HCT116 (cell line): ENCODE measurements at places on chromosomes 6 and 20.

- DNase-seq: no peak
Observed at GRCh38 chr6:35419417-35419816, 32.7 kb upstream of the FANCE start.

DNA sequence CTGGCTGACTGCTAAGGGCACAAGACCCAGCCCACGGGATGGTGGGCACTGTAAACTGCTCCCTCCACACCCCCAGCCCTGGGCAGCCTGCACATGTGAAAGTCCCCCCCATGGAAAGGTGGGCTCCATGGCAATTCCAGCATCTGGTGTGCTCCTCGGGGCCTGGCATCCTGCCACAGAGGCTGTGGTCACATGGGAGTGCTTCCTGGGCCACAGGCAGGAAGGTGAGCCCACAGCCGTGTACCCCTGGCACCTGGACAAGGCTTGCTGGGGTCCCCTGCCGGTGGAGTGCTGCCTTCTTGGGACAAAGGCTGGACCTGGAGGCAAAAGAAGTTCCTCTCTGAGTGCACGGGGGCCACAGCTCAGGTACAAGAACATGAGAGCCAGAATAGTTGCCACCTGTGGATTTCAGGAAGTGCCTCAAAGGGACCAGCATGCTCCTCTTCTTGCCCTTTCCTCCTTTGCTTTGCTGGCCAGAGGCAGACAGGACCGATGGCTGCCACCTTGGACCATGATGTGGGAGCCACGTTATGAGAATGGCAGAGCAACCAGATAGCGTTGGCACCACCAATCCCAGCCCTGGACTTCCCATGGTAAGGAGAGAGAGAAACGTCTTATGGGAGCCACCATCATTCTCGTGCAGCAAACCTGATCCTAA lies 120.2 kb upstream of the MLN start:
- no peak for DNase-seq

GRCh38 chr6:22025468-22026163 lies 271.2 kb downstream of the PRL start:
- no peak for DNase-seq

DNA sequence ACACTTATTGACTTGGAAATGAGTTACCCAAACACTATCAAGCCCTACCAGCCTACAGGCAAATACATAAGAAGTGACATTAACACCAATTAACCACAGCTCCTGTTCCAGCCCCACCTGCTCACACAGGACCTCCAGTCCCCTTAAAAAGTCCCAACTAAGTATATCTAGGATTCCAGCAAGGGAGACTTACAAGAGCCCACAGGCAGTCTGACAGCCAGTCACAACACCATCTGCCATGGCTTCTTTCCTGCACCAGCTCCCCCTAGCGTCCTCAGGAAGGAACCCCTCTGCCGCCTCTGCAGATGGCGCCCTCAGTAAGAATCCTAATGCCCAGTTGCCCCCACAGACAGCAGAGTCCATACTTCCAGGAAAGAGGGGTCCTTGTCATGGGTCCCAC lies 122.1 kb downstream of the HIVEP2 start:
- DNase-seq: no peak

GRCh38 chr6:56550301-56550700 lies 92.4 kb downstream of the DST start:
- no peak for DNase-seq

- DNase-seq: no peak
Observed at GRCh38 chr20:18639501-18639979, 51.7 kb downstream of the DTD1 start.

GRCh38 chr6:121959501-121959900 lies 440.0 kb upstream of the HSF2 start:
- no peak for DNase-seq

- no peak for DNase-seq
Observed at GRCh38 chr6:84224251-84224650, 3.2 kb downstream of the CEP162 start.

GRCh38 chr20:54572665-54573435 lies 97.5 kb downstream of the DOK5 start:
- no peak for DNase-seq

- DNase-seq: no peak
Observed at GRCh38 chr20:50163570-50164317, 10.2 kb upstream of the PEDS1 start.

GRCh38 chr6:44679438-44680201 lies 292.1 kb downstream of the CDC5L start:
- DNase-seq: no peak

- DNase-seq: no peak
Observed at GRCh38 chr6:163671355-163671754, 256.8 kb downstream of the QKI start.

DNA sequence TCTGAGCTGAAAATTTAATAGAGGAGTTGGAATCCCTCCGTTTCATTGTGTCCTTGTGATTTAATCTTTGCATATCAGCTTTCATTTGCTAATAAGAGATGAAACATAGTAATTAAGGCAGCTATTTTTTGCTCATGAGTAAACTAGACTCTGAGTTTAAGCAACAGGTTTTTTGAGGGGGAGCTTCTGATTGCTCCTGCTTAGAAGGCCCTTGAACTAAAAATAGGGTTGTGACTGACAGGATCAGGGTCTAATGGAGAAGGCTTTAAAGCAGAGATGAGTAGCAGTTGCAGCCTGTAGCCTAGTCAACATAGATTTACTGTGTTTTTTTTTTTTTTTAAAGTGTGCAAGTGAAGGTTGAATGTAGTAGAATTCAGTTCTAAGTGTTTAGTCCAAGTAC lies 17.4 kb downstream of the HSF2 start:
- DNase-seq: no peak

DNA sequence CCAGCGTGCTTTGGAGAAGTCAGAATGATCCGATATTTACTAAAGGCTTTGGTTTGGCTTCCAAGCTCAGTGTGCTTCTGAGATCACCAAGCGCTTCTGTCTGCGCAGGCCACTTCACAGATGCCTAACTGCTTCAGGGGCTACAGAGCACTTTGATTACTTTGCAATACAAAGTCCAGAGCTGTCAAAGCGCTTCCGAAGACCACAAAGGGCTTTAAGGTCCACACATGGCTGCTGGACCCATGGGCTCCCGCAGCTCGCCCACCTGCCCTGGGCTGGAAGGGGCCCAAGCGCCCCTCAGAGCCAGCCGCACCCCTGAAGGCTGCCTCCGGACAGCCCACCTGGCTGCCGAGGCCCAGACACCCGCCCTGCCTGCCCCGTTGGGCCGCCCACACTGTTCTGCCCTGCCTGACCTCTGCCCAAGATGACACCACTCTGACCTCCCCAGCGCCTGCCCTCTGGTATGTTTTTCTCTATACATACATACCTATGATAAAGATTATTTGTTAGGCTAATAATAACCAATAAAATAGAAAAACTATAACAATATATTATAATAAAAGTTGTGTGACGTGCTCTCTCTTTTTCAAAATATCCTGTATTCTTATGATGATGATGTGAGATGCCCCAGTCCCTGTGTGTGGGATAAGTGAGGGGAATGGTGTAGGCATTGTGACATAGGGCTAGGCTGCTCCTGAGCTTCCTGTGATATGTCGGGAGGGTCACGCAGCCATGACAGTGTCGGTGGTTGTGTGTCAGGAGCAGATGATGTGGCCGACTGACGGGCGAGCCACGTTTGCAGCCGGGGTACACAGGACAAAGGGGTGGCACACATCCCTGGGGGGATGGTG lies 22.6 kb downstream of the DYNLT1 start:
- no peak for DNase-seq

- DNase-seq: no peak
Observed at GRCh38 chr6:146885708-146886457, 287.1 kb downstream of the ADGB start.

DNA sequence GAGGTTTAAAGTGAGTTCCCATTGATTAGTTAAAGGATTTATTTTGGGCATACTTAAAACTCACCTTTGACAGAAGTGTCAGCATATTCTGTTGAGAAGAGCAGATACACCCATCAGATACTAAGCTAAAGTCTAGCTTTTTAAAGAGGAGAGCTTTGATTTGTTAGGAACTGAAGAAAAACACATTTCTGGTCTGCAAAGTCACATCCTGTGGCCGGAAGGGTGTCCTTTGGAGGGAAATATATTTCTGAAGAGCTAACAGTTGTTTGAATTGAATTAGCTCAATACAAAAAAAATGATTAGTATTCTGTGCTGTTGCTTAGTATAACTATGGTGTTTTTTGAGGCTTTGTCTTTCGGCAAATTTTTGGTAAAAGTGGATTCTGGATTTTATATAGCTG lies 302.7 kb downstream of the RFPL4B start:
- DNase-seq: no peak

- no peak for DNase-seq
Observed at GRCh38 chr6:159075506-159076228, 30.9 kb upstream of the TAGAP start.

- no peak for DNase-seq
Observed at GRCh38 chr6:85675030-85675819, 32.5 kb upstream of the SYNCRIP start.

GRCh38 chr6:45822246-45822812 lies 193.3 kb downstream of the CLIC5 start:
- no peak for DNase-seq

DNA sequence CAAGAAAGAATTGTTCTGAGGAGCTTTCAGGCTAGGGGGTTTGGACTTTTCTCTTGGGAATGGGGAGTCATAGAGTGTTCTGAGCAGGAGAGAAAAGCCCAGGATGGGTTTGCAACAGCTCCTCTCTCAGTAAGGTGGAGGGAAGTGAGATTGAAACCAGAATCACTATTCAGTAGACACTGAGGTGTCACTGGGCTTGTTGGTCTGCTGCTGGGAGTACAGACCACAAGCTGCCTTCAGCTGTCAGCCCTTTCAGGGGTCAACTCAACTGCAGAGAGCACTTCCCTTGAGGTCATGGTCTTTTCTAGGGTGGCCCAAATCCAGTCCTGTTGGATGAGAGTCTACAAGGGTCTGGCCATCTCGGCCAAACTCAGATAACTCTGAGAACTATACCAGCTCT lies 12.9 kb upstream of the FOXA2 start:
- no peak for DNase-seq

- no peak for DNase-seq
Observed at GRCh38 chr6:132289756-132290155, 111.5 kb downstream of the MOXD1 start.

DNA sequence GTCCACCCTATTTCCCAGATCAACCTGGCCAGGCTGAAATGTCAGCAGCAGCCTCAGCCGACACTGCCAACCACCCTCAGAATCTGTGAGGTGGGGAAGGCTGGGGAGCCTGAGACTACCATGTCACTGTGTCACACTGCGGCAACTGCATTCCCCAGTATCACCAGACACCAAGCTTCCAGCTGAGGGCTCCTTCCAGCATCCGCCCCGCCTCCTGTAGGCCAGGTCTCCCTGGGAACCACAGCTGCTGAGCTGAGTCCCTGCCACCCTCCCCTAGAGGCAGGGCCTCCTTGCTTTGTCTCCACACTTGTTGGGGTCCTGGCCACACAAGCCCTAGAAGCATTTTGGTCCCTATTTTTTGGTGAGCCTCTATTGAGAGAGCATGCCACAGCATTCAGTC lies 115.7 kb downstream of the UNC5CL start:
- no peak for DNase-seq

GRCh38 chr6:144659202-144660182 lies 374.4 kb downstream of the UTRN start:
- no peak for DNase-seq

- no peak for DNase-seq
Observed at GRCh38 chr6:101803136-101803535, 409.6 kb downstream of the GRIK2 start.

GRCh38 chr20:17709361-17710293 lies 9.9 kb downstream of the BANF2 start:
- no peak for DNase-seq

DNA sequence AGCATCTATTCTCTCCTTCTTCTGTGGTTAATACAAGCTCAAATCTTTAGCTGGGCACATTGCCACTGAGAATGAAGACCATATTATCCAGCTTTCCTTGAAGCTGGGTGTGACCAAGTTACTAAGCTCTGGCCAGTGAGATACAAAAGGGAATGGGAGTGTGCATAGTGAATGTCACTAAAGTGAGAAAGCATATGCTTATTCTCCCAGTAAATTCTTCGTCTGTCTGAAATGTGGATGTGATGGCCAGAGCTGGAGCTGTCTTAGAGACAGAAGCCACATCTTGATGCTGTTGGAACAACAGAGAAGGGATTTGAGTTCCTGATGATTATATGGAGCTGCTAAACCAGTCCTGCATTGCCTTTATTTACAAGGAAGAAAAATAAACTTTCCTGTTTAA lies 60.1 kb downstream of the SESN1 start:
- DNase-seq: no peak

DNA sequence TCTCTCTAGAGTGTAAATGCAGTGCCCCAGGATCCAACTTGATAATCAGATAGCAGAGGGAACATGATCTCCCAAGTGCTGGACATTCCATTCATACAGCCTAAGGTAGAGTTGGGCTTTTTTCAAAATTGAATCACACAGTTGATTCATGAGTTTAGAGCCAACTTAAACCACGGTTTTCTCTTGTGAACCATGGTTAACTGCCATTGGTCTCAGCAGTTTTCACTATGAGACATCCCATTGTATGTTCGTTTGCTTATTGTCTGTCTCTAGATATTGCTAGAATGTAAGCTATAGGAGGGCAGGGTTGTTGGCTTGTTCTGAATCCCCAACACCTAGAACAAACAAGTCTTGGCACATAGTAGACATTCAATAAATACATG lies 37.2 kb upstream of the TAF8 start:
- no peak for DNase-seq

GRCh38 chr6:87945966-87946365 lies 101.7 kb upstream of the SPACA1 start:
- no peak for DNase-seq

- DNase-seq: no peak
Observed at GRCh38 chr6:137775720-137776119, 91.3 kb upstream of the TNFAIP3 start.

- no peak for DNase-seq
Observed at GRCh38 chr6:167748046-167748445, 78.7 kb upstream of the AFDN start.

GRCh38 chr6:107642095-107642860 lies 152.4 kb downstream of the SOBP start:
- DNase-seq: no peak

DNA sequence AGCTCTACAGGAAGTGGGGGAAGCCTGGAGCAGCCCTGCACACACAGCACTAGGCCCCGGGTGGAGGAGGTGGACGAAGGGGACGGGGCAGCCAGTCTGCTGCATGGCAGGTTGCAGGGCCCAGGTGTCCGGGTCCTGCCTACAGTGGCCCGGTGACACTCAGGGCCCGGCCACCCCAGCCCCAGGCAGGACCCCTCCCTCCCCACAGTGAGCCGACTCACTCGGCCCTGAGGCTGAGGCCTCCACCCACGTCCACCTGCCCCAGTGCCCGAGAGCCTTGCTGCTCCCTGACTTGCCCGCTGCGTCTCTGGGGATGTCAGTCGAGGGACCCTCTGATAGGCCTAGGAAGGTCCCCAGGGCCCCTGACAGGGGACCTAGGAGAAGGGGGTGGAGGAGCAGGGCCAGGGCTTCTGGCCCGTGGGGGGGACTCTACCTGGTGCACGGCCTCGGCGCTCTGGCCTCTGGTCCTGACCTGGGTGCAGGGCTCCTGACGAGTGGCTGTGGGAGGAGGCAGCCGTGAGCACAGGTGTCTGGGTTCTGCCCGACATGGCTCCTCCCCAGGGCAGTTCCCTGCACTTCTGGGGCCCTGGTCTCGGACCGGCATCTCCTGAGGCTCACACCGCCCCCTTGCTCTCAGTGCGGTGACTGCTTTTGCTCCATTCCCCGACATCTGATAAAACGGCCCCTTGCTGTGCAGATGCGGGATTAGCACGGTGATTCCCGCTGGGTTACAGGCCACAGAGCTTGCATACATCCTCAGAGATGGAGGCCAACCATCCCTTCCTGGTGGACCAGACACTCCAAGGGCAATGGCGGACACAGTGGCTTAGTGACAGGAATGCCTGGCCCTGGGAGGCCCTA lies 20.1 kb downstream of the FRMD1 start:
- DNase-seq: no peak
